ENCODE measurements at places on chromosomes 5 and 9.
A peak's percentile ranks its signal among the peaks of the same experiment; 100 is the strongest.

DNA sequence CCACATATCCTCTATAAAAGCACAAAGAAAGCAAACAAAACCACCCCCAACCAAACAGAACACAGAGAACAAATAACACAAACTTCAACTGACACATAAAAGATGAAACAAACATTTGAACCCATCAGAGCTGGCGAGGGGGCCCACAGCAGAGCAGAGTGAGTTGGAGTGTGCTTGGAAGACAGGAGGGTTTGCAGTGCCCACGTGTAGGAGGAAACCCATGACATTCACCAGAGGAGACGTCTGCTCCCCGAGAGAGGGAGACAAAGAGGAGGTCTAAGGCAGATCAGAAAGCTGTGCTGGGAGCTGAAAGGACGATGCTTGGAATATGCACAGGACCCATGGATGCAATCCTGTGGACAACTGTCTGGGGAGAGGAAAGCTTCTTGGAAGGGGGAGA lies 27.0 kb downstream of the MRPL36 start:
- DNase-seq = no peak

GRCh38 chr5:15946026-15946425 lies 233.6 kb downstream of the MARCHF11 start:
- no peak for DNase-seq

DNA sequence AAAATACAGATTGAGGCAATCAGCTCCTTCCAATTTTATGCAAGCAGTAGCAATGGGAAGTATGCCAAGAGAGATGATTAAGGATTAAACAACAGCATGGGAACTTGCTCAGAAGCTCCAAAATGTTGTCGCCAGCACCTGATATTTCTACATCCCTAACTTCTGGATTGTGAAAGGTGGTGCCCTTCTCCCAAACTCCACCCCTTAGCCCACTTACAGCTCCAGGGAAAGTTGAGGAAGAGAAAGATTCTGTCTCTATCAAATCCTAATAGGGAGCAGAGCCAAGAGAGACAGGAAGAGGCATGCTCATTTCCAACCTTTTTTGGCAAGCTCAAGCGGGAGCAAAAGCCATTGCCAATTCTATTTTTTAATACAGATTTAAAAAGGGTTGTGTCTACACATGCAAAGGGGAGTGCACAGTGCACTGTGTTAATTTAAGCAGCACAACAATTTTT lies 92.4 kb upstream of the NR3C1 start:
- DNase-seq = no peak

DNA sequence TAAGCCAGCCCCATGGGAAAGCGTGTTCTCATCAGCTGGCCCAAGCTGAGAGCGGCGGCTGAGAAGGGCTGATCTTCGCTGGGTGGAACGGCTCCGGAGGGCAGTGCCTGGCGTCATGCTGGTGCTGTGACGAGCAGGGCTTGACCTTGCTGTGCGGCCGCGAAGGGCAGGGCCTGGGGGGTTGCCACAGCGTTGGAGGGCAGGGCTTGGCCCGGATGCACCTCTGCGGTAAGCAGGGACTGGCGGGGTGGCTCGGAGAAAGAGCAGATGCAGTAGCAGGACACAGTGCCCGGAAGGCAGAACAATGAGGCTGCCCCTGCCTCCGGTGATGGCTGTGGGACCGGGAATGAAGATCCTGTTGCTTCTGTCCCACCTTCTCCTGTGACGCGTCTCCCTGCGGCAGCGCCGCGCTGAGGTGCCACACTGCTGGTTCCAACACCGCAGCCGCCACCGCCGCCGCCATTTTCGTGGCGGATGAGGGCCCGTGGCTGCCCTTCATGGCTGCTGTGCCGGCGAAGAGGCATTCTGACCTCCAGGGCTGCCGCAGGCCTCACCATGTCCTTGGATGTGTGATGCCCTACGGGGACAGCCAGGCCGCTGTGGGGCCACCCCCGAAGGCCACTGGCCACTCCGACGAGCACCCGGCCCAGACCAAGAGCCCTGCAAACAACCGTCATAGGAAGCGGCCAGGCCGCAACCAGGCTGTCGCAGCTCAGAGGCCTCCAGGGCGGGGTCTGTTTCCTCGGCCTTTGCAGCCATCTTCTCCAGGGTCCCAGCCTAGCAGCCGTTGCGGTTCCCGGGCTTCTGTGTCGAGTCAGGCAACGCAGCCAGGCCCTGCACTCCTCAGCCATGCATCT lies 890.5 kb upstream of the CTNND2 start:
- DNase-seq = no peak

GRCh38 chr5:125607018-125607417 lies 816.2 kb upstream of the GRAMD2B start:
- no peak for DNase-seq

GRCh38 chr5:78538240-78538850 lies 110.2 kb downstream of the LHFPL2 start:
- DNase-seq = no peak

DNA sequence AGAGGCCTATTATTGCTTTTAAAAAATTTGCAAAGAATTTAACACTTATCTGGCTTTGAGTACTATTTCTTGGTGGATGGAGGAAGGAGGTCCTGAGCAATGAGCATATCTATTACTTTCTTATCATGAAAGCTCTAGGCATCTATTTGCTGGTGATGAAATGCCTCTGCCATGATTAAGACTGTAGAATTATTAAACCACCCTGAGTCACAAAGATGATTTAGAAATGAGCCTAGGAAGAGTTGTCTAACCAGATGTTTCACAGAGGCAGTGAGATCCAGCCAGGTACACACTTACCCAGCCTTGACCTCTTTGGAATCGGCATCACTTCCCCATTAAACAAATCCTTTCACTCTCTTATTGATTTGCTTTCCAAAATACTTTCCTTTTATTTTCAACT lies 304.4 kb upstream of the KIF2A start:
- DNase-seq = no peak

DNA sequence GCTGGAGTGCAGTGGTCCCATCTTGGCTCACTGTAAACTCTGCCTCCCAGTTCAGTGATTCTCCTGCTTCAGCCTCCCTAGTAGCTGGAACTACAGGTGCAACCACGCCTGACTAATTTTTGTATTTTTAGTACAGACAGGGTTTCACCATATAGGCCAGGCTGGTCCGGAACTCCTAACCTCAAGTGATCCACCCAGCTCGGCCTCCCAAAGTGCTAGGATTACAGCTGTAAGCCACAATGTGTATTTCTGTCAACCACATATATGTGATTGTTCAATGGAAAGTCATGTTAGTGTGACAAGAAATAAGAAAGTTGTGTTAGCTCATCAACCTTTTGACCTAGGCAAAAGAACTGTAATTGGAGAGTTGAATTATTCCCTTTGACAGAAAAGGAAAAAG lies 677.1 kb upstream of the CHD1 start:
- DNase-seq = no peak

DNA sequence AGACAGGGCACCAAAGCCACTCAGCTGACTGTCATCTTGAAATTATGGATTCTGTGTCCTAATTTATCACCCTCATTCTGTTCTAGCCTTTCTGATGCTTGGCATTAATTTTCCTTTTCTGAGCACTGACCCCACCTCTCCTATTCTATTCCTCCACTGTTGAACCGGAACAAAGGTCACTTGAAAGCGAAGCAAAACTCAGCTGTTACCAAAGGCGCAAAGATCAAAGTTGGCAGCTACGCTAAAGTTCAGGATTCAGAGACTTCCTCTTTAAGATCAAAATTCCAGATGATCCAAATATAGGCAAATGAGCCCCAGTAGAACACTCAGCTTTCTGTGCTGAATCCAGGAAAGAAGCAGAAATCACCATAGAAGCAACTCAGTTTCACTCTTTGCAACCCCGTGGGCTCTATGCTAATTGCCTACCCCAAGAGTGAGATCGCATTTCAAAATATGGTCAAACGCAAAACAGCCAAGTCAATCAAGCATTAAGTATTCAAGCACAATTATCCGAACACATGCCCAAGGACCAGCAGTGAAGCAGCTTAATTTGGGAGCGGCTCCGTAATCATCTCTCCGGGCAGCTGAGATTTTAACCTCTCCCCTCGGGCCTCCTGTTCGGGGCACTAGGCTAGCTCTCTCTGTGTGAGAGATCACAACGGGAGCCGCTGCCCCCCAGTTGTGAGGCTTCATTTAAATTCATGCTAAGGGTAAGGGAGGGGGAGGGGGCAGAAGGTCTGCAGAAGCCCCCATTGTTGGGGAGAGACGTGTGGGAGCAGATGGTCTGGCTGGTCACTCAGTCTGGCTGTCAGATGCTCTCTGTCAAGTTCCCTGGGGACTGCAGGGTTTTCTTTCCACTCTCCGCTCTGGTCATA lies 288.6 kb downstream of the ELAVL2 start:
- DNase-seq = no peak

DNA sequence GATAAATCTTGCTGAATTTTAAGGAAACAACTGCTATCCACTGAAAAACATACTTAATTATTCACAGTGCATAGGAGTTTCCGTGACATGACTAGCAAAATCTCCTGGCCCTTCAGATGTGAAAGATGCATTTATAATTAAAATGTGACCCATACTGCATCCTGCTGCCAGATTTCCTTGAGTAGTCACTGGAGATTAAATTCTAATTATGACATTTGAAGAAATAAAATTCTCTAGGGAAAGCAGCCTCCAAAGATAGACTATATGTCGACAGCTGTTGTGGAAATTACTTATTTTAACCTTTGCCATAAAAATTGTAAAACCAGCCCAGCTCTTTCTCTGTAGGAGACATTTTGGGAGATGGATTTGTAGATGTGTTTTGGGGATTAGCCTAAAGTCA lies 193.6 kb upstream of the SMC2 start:
- no peak for DNase-seq

GRCh38 chr9:132732326-132733259 lies 62.3 kb downstream of the GTF3C4 start:
- DNase-seq = no peak

- no peak for DNase-seq
Measured at GRCh38 chr9:116300360-116300870, 146.8 kb downstream of the PAPPA start.

- DNase-seq = peak; percentile 18
Measured at GRCh38 chr5:132751444-132751843, 4.2 kb downstream of the CCNI2 start.

DNA sequence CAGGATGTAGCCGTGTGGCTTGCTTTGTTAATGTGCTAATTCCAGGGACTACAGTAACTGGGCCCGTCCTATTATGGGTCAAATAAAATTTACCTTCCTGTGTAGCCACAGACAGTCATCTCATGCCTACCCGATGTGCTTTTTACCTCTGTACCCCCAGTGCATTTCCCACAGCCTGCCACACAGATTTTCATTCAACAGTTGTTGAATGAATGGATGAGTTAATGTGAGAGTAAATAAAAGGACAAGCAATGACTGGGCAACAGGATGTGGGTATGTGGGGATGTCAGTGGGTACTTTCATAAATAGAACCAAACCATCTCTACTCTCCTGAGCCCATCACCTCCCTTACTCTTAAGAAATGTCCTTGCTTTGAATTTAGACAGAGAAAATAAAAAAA lies 441.2 kb upstream of the ZNF462 start:
- DNase-seq = no peak

- DNase-seq = peak; percentile 69
Measured at GRCh38 chr5:112757468-112758208, 20.0 kb downstream of the APC start.

DNA sequence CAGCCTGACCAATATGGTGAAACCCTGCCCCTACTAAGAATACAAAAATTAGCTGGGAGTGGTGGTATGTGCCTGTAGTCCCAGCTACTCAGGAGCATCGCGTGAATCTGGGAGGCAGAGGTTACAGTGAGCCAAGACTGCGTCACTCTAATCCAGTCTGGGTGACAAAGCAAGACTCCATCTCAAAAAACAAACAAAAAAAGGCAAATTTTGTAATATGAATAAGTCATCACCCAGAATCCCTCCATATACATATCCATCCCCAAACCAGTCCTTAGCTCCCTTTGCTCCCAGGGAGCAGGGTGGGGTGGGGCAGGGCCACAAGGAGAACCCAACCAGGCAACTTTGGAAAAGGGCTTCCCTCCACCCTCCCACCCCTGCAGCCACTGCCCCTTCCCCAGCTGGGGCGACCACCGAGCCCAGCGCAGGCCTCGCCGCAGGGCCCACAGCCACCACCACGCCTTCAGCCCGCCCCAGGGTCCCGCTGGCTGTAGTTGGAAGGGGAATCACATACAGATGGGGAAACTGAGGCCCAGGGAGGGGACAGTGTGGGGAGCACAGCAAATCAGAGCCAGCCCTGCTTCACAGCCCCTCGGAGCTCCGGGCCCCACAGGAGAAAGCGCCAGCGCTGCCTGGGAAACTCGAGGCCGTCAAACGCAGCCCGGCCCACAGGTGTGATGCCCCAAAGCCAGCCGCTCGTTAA lies 7.8 kb downstream of the NOTCH1 start:
- no peak for DNase-seq

- DNase-seq = no peak
Measured at GRCh38 chr5:77095189-77095588, 8.1 kb upstream of the ZBED3 start.

GRCh38 chr5:178326374-178326715 lies 93.7 kb upstream of the PHYKPL start:
- no peak for DNase-seq

DNA sequence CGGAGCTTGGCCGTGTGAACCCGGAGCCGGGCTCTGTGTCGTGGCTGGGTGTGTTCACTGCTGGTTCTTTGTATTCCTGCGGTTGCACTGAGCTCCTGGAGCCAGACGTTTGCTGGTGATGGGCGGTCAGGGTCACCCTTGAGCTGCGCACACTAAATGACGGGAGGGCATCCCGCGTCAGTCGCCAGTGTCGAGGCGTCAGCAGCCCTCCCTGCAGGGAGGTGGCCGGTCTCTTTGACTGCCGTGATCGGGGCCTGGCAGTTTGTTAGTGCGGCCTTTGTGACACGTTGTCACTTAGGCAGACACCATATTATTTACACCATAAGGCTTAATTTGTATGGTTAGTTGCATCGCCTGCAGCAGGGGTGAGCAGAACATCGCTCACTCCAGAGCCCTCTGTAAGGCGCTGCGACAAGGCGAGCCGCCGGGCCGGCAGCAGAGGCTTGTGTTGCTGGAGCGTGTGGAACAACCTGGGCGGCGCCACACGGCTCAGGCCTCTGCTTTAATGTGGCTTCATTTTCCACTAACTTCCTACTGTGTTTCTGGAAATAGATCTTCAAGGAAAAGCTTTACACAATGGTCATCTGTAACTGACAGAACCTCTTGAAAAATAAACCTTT lies 8.3 kb downstream of the NDUFS6 start:
- DNase-seq = no peak

DNA sequence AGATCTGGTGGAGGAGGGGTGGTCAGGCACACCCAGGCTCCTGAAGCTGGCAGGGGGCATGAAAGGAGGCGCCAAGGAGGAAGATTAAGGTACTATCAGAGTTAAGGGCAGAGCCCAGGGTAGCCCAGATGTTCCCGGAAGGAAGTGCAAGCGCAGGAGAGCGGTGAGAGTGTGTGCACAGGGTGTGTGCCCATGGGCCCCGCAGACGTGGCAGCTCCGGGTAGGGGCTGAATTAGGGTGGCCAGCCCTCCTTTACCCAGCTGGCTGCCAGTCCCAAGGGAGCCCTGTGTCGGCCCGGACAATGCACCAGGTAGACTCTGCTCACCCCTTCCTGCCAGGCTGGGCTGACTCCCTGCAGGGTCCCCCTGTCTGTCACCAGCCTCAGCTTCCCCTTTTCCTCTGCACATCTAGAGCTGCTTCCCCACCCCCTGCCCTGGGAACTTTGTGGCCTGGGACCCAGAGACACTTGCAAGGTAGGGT lies at the start of gene SMIM33:
SMIM33 (plus strand) TSS at position 184 of the 480 bp plus-strand sequence; CDS start at position 302, 118 bp downstream.
- peak; percentile 48 for DNase-seq
